ENCODE measurements at places on chromosomes 6 and 20.

GRCh38 chr20:24692446-24693200 lies 223.2 kb downstream of the SYNDIG1 start:
- DNase-seq: no peak

DNA sequence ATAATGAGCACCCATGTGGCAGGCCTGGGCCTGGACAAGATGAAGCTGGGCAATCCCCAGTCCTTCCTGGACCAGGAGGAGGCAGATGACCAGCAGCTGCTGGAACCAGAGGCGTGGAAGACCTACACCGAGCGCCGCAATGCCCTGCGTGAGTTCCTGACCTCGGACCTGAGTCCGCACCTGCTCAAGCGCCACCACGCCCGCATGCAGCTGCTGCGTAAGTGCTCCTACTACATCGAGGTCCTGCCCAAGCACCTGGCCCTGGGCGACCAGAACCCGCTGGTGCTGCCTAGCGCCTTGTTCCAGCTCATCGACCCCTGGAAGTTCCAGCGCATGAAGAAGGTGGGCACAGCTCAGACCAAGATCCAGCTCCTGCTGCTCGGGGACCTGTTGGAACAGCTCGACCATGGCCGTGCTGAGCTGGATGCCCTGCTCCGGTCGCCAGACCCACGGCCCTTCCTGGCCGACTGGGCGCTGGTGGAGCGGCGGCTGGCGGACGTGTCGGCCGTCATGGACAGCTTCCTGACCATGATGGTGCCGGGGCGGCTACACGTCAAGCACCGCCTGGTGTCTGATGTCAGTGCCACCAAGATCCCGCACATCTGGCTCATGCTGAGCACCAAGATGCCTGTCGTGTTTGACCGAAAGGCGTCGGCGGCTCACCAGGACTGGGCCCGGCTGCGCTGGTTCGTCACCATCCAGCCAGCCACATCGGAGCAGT lies 1.9 kb downstream of the FNDC11 start:
- DNase-seq: no peak

DNA sequence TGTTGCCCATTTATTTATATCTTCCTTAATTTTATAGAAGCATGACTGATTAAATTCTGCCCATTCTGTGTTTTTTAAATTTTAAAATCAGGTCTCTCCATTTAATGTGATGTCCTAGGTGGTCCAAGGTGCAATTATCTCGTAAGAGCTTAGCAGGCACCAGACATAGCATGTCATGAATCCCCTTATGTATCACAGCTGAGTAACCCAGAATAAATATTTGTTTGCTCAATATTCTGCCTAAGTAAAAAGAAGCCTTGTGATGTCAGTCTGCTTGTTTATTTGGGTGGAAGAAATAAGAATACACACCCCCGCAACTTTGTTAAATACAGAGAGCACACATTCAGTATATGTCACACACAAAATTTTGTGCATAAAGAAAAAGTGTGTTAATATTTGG lies 211.3 kb downstream of the FARS2 start:
- DNase-seq: no peak

DNA sequence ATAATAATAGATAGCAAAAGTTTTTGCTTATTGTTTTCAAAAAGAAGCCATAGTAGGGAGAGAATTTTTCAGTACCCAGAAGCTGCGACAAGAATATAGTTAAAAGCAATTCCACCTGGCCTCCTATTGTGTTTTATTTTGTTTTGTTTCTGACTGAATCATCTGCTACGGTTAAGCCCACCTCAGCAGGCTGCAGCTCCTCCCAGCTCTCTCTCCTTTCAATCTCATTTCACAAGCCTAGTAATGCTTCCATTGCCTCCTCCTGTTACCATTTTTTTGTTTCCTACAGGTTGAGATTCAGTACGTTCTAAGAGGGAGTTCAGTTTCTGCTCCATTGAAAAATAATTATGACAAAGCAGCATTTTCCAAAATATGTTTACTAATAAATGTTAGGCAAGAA lies 77.9 kb downstream of the PCSK2 start:
- DNase-seq: no peak

- peak; percentile 18 for DNase-seq
Measured at GRCh38 chr6:13336553-13336952, 8.2 kb upstream of the TBC1D7 start.

DNA sequence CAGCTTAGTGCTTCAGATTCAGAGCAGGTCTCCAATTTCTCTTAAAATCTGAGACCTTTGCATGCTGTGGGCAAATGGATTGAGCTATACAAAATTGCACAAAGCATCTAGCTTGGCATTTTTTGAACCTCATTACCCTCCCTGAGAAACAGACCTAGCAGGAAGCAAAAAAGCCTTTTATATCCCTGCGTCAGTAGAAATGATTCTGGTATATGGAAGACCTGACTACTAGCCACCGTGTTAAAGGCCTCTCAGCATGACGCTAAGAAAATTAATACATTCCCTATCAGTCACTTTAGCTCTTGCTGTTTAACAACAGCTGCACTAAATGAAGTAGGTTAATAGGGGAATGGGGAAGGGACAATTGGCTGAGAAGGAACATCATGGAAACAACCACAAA lies 110.7 kb upstream of the SMLR1 start:
- no peak for DNase-seq

- DNase-seq: no peak
Measured at GRCh38 chr6:47135772-47136171, 93.6 kb upstream of the ADGRF1 start.

DNA sequence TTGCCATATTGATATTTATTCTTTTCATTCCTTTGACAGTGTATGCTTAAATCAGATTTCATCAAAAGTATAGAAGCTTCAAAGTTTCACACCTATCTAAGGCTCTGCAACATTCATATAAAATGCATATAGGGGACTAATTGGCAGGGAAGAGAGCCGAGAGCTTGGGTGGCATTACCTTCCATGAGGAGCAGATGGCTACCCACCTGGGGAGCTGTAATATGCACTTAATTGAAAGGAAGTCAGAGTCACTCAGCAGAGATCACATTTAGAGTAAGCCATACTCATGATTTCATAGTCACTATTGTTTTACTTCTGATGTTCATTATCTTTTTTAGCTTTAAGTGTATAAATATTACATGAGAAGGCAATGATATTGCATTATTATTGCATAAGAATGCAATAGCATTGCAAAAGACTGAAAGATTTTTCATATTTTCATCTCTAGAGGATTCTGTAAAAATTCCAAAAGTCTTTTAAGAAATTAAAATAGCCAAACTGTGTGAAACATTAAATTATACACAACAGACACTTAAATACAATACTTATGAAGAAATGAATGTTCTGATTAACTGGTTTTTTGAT lies 1305.2 kb downstream of the EPHA7 start:
- DNase-seq: no peak

DNA sequence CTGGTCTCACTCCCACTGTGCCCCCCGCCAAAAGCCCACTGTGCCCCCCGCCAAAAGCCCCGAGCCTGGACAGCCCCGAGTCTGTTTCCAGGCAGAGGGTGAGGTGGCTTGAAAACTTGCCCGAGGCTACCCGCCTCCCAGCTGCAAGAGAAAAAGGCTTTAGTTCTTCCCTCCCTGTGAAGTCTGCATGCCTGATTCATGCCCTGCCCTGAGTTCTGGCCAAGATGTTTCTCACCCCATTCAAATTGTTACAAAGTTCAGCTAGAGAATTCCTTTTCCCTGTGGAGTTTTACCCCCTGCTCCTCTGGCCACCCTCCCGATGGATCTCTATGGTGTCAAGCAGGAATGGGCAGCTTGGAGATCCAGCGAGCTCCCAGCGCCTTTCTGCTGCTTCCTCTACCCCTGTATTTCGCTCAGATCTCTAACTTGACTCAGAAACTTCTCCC lies 298.8 kb upstream of the MAP3K7 start:
- DNase-seq: no peak

DNA sequence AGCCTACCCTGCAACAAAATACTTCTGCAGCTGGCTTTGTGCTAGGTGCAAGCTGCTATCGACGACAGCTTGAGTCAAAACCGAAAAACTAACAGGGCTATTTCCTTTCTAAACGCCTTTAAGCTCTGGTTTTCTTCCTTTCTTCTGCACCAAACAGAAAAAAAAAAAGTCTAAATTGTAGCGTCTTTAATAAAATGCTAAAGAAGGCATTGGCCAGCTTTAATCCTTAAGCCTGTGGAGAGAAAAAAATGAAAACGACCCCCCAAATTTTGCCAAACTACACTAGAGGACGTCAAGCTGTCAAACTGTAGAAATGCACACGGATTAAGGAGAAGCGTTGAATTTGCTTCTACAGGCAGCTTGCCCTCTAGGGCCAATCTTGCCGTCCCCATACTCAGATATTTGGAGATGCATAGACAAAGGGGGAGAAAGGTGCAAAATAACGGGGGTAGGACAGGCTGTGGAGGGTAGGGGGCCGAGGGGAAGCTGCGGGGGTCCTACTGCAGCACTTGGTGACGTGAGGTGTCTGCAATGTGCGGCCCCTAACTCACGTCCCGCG lies 1.4 kb upstream of the NRN1 start:
- no peak for DNase-seq

DNA sequence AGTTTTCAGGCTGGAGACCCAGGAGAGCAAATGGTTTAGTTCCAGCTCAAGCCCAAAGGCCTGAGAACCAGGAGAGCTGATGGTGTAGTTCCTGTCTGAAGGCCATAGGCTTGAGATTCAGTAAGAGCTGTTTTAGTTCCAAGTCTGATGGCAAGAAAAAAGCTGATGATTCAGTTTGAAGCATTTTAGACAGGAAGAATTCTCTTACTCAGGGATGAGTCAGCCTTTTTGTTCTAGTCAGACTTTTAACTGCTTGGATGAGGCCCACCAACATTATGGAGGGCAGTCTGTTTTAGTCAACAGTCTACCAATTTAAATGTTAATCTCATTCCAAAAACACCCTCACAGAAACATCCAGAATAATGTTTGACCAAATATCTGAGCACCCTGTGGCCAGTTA lies 2.5 kb downstream of the ZSCAN26 start:
- DNase-seq: no peak

DNA sequence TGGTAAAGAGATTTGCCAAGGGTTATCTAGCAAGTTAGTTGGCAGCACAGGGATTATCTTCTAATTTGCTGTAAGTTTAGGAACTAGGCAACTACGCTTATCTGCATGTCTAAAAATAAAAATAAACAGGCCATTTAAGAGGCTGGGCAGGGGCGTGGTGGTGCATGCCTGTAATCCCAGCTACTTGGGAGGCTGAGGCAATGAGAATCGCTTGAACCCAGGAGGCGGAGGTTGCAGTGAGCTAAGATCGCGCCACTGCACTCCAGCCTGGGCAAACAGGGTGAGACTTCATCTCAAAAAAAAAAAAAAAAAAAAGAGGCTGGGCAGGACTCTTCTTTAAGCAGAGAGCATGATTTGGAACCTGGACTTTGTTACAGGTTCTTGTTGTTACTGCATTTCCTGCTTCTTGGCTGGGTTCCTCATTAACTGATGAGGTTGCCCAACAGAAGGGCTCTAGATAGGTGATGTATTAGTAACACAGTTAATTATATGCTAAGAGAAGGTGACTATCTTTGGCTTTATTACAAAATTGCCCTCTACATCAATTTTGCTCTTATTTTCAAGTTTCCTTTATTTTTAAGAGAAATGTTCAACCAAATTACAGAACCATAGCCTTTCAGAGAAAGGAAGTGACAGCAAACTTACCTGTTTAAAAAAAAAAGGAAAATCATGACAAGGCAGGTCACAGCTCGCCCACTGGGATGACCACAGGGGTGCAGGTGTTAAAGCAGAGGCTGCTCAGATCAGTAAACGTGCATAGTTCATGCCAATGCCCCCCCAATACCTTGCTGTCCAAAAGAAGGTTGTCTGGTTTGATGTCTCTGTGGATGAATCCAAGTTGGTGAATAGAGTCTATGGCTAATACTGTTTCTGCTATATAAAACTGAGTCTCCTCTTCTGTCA lies 32.5 kb downstream of the STK38 start:
- no peak for DNase-seq

GRCh38 chr6:45388328-45388727 lies 10.6 kb upstream of the SUPT3H start:
- DNase-seq: no peak

GRCh38 chr6:90893400-90893799 lies 306.5 kb upstream of the MAP3K7 start:
- DNase-seq: no peak

DNA sequence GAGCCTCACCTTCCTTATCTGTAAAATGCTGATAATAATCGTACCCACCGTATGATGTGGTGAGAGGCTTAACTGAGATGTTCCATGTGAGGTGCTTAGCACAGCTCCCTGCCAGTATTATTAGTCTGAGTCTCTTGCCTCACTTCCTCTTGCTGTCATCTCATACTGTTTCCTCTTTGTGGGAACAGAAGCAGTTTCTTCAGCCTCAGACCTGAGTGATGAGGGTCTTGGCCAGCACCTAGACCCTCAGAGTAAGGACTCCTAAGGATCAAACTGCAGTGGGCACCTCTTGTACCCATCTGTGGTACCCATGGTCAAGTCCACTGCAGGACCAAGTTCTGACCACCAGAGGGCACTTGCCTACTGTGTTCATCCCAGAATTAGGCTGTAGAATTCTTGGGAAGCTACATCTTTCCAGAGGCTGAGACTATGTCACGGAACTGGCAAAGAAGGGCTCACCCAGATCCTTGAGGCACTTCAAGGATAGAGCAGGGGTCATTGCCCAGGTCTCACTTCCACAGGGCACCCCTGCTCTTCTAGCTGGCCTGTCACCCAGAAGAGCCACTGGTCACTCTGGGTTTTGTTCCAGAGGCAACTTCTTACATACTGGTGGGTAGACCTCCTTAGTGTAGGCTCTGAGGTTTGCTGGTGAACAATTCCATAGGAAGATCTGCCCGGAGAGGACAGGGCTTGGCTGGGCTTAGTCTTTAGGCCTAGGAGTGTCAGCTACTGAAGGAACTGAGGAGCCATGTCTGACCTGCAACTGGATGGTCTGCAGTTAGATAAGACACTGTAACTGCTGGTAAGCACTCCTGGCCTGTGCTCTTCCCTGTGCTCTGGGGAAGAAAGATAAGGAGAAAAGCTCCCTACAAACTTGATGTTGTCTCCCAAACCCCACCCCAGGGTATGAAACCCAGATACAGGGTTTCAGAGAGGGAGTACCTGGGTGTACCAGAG lies 20.6 kb upstream of the SGK2 start:
- DNase-seq: no peak

- no peak for DNase-seq
Measured at GRCh38 chr20:35271904-35272303, 6.0 kb downstream of the MMP24OS start.

GRCh38 chr6:10874207-10874606 lies 7.6 kb downstream of the GCM2 start:
- DNase-seq: no peak

GRCh38 chr20:7723284-7723683 lies 217.0 kb downstream of the HAO1 start:
- DNase-seq: no peak

DNA sequence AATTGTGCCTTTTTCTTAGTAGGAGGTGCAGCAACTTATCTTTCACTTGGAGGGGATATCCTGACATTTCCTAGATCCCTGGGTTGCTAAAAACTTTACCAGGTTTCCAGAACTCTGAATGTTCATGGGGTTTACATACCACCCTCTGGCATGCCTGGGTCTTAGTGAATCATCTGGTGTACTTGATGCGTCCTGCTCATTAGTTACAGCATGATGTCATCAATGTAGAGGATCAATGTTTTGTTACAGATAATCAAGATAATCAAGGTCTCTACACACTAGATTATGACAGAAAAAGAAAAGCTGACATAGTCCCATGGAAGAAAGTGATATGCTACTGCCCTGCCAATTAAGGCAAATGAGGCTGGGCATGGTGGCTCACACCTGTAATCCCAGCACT lies 27.0 kb downstream of the FITM2 start:
- DNase-seq: no peak

Measured in activated CD4-positive, CD25-positive, alpha-beta regulatory T cell (primary cell).